ENCODE measurements at places on chromosomes 1 and 21. TPM values are rescaled to one million over a fixed set of nuclear protein-coding genes. Genes with fewer than 3 reads are reported as not detected.

Gene ATP6V1G3
- total RNA-seq, result not detected

Gene AMY1C
- not detected for total RNA-seq

Gene NUCKS1
- total RNA-seq, result 140 TPM

Gene IPO9
- 24.6 TPM for total RNA-seq

Gene ERG
- total RNA-seq, result 0.44 TPM

Gene PALMD
- total RNA-seq, result 2.0 TPM

Gene HES3
- not detected for total RNA-seq

Gene DAB1
- total RNA-seq, result not detected

Gene MFAP2
- total RNA-seq, result 16.9 TPM

Gene TSPAN2
- total RNA-seq, result not detected

Measured in smooth muscle cell of trachea (primary cell).